Progenitor cell of endocrine pancreas (in vitro differentiated cells): ENCODE measurements at places on chromosomes 2 and 18.

DNA sequence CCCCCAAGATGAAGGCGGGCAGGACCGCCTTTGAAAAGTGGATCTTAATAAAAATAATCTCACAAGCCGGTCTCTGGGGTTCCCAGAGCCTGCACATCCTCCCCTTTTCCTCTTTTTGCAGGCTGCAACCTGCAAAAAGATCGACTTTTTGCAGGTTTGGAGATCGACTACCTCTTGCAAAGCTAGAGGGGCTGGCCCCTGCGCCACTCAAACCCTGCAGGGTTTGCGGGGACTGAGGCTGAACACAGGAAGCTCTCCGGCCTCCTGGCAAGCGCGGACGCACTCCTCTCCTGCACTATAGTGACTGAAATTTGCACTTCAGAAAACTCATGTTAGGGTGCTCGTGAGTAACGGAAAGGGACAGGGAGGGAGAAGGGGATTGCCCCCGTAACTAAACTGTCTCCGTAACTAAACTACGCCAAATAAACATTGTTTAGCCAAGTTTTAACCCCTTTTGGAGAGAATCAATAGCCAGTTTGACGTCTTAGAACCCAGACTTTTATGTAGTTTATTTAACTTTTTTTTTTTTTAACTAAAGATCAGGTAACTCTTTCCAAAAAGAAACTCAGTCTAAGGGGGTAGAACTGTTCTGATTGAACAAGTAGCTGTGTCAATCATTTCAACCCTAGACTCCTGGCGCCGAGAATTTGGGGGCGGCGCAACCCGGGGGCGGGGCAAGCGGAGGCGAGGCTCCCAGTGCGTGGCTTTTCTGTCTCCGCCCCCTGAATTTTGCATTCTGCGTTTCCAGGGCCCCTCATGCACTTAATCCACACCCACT lies 2.5 kb downstream of the IGFBP5 start:
- DNase-seq = peak; percentile 70

DNA sequence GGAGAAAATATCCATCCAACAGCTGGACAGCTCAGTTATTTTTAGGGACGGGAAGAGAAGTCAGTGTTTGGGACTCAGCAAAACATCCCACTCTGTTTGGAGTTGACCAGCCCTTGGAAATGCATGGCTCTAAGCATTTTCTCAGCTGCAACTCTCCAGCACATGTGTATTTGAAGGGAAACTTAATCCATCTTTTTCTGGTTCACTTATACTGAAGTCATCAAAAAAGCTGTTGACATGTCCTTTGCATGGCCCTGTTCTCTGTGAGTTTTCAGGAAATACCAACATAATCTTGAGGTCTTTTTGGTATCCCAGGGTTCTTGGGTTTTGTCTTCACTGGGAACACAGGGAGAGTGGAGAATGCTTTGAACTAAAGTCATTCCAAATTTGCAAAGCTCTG lies 91.9 kb upstream of the CELF4 start:
- no peak for DNase-seq

- DNase-seq = no peak
Measured at GRCh38 chr18:73047688-73048087, 179.9 kb upstream of the NETO1 start.

DNA sequence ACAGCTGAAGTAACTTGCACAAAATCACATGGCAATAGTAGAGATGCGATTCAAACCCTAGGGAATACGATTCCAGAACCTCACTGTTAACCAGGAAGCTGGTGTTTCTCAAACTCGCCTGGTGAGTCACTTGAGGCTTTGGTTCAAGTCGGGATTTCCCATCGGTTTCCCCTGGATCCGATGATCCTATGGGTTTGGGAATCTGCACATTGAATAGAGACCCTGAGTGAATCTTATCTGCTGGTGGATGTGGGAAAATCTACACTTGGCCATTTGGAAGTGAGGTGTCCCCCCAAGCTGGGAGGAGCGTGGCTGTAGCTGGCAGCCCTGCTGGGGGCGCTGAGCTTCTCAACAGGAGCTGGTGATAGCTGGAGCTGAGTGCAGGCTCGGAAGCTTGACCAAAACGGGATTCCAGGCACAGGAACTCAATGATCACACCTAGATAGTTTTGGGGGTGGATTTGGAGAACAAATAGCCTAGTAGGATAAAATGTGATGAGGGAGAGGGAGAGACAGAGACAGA lies 135.4 kb downstream of the PRKCE start:
- no peak for DNase-seq

- DNase-seq = no peak
Measured at GRCh38 chr2:111176388-111176787, 55.7 kb downstream of the BCL2L11 start.

DNA sequence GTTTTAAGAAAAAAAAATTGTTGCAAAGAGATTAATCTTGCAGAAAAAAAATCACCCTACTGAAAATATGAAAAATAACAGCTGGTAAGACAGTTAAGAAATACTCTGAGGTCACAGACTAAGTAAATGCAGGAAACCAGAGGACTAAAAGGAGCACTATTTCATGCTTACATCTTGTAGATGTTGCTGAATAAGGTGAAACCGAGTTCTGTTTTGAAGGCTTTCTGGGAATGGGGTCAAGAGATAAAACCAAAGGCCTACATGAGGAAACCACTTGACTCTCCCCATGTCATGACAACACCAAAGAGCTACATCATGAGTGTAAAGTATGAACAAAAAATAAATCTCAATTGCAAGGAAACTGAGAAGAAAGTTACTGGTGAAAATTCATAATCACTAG lies 197.6 kb downstream of the LRP1B start:
- no peak for DNase-seq

DNA sequence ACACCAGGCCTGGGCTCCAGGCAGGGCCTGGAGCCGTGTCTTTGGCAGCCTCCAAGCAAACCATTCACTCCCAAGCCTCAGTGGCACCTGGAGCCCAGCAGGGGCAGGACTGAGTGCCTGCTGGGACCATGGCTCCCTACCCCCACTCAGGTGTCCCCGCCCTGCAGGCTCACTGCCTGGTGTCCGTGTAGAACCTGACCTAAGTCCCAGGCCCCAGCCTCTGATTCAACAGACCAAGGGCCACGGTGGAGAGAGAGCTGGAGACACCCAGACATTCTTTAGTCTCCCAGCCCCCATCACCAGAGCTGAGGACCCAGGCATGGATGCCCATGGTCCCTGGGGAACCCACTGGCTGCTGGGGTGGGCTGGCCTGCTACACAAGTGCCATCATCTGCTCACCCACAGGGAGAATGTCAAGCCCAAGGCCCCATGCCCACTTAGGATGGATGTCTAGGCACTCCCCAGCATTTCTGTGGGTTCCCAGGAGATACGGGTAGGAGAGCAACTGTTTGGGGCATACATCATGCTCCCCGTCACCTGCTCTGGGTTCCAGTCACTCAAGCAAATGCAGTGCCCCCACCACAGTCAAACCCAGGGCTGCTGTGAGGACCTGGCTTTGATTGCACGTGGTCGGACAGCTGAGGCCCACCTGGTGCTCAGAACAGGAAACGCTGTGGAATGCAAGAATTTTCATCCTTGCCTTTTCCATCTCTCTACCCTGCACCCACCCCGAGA lies 42.9 kb upstream of the ATG16L1 start:
- DNase-seq = no peak

- DNase-seq = no peak
Measured at GRCh38 chr2:48483916-48484315, 46.0 kb upstream of the STON1 start.

DNA sequence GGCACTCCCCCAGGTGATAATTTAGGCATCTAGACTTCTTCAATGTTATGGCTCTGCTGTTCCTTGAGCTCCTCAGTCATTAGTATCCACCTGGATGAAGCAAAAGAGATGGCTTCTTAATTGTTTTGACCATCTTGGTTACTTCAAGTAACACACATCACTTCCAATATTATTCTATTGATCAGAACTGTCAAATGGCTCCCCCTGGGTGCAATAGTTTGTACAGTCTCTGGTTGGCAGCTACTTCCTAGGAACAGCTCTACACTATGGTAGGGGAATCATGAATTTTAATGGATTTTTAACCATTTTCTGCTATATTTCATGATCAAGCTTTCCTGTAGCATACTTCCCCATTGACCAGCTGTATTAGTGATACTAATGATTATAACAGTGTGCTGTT lies 157.0 kb downstream of the NYAP2 start:
- DNase-seq = no peak

GRCh38 chr2:97654309-97654708 lies 8.4 kb downstream of the COX5B start:
- no peak for DNase-seq

- DNase-seq = no peak
Measured at GRCh38 chr2:238978497-238978896, 130.6 kb downstream of the TWIST2 start.

- no peak for DNase-seq
Measured at GRCh38 chr2:10372203-10372861, 69.6 kb downstream of the HPCAL1 start.

- DNase-seq = no peak
Measured at GRCh38 chr2:240551811-240552210, 6.0 kb downstream of the ANKMY1 start.

- no peak for DNase-seq
Measured at GRCh38 chr2:178191004-178191508, 3.3 kb upstream of the OSBPL6 start.

DNA sequence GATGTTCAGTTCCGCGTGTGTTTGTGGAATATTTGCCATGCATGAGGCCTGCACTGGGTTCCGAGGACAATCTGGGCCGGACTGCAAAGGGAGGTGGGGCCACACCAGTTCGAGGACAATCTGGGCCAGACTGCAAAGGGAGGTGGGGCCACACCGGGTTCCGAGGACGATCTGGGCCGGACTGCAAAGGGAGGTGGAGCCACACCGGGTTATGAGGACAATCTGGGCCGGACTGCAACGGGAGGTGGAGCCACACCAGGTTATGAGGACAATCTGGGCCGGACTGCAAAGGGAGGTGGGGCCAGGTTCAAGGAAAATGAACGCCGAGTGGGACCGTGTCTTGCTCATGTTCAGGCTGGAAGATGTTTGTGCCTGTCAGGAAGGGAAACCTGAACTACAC lies 97.8 kb upstream of the HDAC4 start:
- no peak for DNase-seq

- DNase-seq = no peak
Measured at GRCh38 chr18:34795070-34795732, 85.1 kb downstream of the DTNA start.

GRCh38 chr2:181790716-181791649 lies 100.5 kb upstream of the ITPRID2 start:
- DNase-seq = no peak

GRCh38 chr18:62325806-62326645 lies 916 bp downstream of the TNFRSF11A start:
- peak; percentile 26 for DNase-seq

DNA sequence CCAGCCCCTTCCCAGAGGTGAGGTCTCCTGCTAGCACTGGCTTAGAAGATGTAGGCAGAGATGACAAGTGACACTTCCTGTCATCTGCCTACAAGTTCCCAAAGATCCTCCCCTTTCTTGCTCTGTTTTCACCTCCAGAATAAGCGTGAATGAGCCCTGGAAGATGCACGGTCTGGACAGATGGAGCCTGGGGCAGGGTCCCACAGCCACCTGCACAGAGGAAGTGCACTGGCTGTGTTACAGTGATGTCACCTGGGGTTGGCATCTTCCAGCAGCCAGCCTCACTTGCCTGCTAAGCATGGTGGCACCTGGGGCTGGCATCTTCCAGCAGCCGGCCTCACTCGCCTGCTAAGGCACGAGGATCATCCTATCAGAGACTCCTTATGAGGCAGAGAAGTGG lies 32.3 kb downstream of the TMEM18 start:
- peak; percentile 1 for DNase-seq

DNA sequence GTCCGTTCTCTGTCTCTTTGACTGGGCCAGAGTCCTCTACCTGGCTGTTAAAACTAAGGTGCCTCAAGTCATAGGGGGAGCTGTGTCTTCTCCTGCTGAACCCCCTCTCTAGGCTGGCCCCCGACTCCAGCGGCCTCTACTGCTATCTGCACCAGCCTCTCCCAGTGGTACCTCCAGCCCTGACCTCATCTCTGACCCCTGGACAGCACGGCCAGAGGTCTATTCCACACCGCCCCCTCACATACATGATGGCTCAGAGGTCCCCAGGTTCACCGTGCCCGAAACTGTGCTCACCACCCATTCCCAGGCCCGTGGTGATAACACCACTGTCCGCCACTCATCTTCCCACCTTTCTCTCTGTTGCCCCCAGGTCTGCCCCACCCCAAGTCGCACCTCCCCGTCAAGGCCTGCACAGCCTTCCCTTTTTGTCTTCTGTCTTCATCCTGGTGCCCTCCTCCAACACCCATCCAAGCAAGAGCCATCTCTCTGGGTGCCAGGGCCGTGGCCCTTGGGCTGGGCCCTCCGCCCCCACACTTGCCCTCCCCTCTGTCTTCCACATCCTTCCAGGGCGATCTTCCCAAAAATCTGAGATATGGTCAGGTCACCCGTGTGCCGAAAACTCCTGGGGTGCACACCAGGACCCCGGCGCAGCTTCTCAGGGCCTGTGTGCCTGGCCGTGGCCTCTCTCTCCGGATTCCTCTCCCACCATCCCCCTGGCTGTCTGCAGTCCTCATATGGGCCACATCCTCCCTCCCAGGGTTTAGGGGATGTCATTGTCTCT lies 134.4 kb upstream of the ID2 start:
- DNase-seq = no peak

- no peak for DNase-seq
Measured at GRCh38 chr2:176461809-176462670, 192.8 kb downstream of the MTX2 start.

DNA sequence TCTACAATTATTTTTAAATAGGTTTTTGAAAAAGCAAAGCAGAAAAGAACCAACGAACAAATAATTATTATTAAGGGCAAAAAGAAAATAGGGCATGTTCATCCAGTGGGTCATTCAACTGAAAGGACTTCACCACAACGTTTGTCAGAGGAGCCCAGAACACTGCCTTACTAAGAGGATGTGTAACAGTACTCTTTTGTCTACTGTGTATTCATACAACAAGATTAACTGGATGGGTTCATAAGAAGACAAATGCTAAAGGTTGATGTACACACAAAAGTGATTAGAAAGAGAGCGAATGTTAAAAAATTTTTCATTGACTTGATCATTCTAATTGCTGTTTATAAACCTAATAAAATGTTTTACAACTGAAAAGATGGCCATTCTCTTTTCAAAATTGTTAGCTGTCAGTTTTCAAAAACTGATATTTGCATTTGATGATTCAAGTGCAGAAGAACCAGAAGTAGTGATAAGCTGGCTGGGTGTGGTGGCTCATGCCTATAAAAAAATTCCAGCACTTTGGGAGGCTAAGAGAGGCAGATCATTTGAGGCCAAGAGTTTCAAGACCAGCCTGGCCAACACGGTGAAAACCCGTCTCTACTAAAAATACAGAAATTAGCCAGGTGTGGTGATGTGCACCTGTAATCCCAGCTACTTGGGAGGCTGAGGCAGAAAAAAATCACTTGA lies 33.1 kb downstream of the MGAT4A start:
- DNase-seq = no peak

DNA sequence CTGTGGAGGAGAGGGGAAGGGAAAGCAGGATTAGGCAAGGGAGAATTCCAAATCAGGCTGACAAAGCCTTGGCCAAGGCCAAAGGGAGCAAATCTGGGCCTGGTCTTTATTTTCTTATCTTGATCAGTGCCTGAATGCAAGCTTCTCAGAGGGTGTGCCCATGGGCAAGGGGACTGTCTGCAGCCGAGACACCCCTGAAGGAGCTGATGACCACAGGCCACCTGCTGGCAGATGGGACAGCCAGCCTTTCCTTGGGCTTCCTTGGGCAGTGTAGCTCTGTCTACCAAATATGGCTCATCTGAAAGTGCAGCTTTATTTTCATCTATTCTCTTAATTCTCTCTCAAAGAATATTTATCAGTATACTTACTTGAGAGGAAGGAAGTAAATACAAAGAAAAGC lies 117.0 kb downstream of the PKP4 start:
- no peak for DNase-seq
